ENCODE measurements at places on chromosomes 5 and 9. TPM values are rescaled to one million over a fixed set of nuclear protein-coding genes. Genes with fewer than 3 reads are reported as not detected.

DNA sequence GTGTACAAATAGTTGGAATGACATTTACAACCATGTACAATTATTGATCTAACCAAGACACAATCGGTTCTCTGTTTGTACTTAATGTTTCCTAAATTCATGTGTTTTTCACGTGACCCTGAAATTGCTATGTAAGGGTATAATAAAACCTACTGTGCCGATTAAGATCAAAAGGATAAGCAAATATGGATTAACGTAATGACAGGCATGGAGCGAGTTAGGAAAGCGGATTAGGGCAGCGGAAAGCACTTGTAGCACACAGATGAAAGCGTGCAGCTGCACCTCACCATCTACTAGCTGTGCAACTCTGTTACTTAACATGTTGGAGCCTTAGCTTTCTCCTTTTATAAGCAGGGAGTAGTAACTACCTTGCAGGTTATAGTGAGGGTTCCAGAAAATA, 38.3 kb upstream of the ZFYVE16 start:
- H3K4me3 ChIP-seq = no peak overlapping the region
- H3K27ac ChIP-seq = no peak overlapping the region
- no peak for DNase-seq
- no peaks in the 10 kb centered on the region for H3K4me1 ChIP-seq

DNA sequence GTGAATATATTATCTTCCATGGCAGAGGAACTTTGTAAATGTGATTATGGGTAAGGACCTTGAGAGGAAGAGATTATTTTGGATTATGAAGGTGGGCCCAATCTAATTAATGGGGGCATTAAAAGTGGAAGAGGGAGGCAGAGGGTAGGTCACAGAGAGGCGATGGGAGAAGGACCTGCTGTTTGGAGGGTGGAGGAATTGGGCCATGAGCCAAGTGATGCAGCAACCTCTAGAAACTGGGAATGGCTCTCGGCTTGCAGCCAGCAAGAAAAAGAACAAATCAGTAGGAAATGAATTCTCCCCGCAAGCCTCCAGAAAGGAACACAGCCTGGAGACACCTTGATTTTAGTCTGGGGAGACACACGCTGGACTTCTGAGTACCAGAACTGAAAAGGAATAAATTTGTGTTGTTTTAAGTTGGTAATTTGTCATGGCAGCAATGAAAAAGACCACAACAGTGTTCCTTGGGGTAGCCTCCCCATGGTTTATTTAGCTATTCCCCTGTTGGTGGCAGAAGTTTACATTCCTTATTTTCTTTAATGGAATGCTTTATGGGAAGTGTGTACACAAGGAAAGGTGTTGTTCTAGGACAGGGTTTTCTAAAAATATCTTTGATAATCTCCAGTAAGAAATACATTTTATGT, 103.6 kb downstream of the HSPA4 start:
- no peak for DNase-seq
- H3K27me3 ChIP-seq = peaks cover 2% of the 10 kb centered on the region
- no peaks in the 10 kb centered on the region for H3K36me3 ChIP-seq
- H3K4me3 ChIP-seq = no peak overlapping the region

- DNase-seq = peak; percentile 43
- H3K4me1 ChIP-seq = peaks cover 19% of the 10 kb centered on the region
- no peak overlapping the region for H3K27ac ChIP-seq
- H3K27me3 ChIP-seq = no peaks in the 10 kb centered on the region
Observed at GRCh38 chr9:111842313-111842712, 47.6 kb upstream of the SHOC1 start.

- H3K4me3 ChIP-seq = no peak overlapping the region
- H3K27me3 ChIP-seq = peaks cover 16% of the 10 kb centered on the region
- no peak overlapping the region for H3K27ac ChIP-seq
- DNase-seq = no peak
- no peaks in the 10 kb centered on the region for H3K4me1 ChIP-seq
Observed at GRCh38 chr5:141826674-141827073, 51.5 kb downstream of the PCDH1 start.

- no peaks in the 10 kb centered on the region for H3K27me3 ChIP-seq
- H3K4me1 ChIP-seq = no peaks in the 10 kb centered on the region
- DNase-seq = no peak
- H3K27ac ChIP-seq = no peak overlapping the region
- no peaks in the 10 kb centered on the region for H3K36me3 ChIP-seq
- no peak overlapping the region for H3K4me3 ChIP-seq
Observed at GRCh38 chr9:24118190-24118589, 292.1 kb upstream of the ELAVL2 start.

DNA sequence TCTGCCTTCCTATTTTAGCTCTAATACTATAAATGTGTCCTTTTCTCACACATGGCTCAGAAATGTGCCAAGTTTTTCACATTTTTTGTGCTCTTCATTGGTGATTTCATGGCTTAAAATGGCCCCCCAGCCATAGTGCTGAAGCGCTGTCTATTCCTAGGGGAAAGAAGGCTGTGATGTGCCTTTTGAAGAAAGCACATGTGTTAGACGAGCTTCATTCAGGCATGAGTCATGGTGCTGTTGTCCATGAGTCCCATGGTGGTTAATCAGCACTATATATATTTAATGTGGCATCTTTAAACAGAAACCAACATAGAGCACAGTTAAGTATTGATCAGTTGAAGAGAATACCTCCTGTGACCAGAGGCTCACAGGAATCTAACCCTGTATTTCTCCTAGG, 55.8 kb downstream of the PDE8B start:
- no peaks in the 10 kb centered on the region for H3K36me3 ChIP-seq
- peaks cover 5% of the 10 kb centered on the region for H3K27me3 ChIP-seq
- H3K4me3 ChIP-seq = no peak overlapping the region
- no peak for DNase-seq

DNA sequence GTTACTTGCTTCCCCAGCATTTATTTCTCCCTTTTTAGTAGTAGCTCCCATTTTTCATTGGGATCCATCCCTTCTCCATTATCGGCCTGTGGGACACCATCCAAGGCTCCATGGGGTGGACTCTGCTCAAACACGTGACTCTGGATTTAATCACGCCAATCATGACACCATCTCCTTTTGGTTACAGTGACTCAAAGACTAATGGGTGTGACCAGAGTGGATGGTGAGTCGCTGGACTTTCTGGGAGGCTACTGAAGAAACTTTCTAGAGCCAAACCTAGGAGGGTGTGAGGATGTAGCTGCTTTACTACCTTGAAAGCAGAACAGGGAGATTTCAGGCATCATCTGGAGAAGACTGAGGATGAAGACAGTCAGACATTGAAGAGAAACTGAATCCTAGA, 93.1 kb downstream of the PJA2 start:
- no peak overlapping the region for H3K27ac ChIP-seq
- H3K4me3 ChIP-seq = no peak overlapping the region
- H3K4me1 ChIP-seq = peaks cover 2% of the 10 kb centered on the region
- DNase-seq = peak; percentile 52

GRCh38 chr5:142104491-142104890, 4.1 kb upstream of the NDFIP1 start:
- H3K4me1 ChIP-seq = no peaks in the 10 kb centered on the region
- H3K27ac ChIP-seq = no peak overlapping the region
- H3K4me3 ChIP-seq = no peak overlapping the region
- H3K27me3 ChIP-seq = no peaks in the 10 kb centered on the region
- H3K36me3 ChIP-seq = no peaks in the 10 kb centered on the region
- DNase-seq = no peak

OBP2B gene
- total RNA-seq = not detected

TOR1B gene
- total RNA-seq = 27.5 TPM

COL23A1 gene
- total RNA-seq = not detected

ANKRD20A1 gene
- not detected for total RNA-seq

FOXD4L5 gene
- total RNA-seq = under 0.01 TPM
